CD4-positive, alpha-beta T cell treated with Interleukin-21 for 1 hour (primary cell): ENCODE measurements at places on chromosomes 1 and 21.

DNA sequence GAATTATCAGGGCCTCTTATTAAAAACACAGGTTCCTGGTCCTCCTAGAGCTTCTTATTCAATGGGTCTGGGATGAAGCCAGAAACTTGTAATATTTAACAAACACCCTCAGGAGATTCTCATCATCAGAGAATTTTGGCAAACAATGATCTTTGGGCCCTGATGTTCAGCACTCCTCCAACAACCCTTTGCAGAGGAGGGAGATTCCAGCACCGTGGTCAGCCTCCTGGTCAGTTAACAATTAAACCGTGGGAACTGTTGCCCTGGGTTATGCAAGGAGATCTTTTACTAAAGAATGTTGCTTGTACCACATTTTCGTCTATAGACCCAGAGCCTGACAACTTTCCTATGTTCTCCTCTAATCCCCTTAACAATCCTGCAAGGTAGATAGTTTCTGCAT, 294.4 kb downstream of the PLPP3 start:
- no peak for DNase-seq

DNA sequence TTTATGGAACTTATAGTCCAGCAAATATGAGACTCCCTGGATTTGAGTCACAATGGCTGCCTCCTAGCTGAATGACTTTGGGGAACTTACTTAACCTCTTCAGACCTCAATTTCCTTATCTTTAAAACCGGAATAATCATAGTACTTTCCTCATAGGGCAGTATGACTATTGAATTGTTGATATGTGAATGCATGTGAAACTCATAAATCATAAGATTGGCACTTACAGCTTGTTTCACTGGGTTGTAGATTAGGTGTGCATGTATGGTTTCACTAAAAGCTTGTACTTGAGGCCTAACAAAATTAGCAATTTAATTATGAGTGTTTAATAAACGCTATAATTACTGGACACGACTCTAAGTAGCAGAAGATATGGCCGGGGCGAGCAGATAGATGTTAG, 72.5 kb downstream of the ST6GALNAC5 start:
- no peak for DNase-seq

DNA sequence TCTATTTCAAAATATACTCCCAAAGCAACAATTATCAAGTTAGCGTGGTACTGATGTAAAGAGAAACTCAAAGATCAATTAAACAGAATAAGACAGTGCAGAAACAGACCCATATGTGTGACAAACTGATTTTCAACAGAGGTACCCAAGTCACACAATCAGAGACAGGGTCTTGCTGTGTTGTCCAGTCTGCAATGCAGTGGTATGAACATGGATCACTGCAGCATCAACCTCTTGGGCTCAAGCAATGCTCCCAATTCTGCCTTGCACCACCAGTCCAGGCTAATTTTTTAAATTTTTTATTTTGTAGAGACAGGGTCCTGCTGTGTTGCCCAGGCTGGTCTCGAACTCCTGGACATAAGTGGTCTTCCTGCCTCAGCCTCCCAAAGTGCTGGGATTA, 255.6 kb downstream of the AKT3 start:
- no peak for DNase-seq

- no peak for DNase-seq
Observed at GRCh38 chr21:29212446-29212845, 82.0 kb downstream of the MAP3K7CL start.

DNA sequence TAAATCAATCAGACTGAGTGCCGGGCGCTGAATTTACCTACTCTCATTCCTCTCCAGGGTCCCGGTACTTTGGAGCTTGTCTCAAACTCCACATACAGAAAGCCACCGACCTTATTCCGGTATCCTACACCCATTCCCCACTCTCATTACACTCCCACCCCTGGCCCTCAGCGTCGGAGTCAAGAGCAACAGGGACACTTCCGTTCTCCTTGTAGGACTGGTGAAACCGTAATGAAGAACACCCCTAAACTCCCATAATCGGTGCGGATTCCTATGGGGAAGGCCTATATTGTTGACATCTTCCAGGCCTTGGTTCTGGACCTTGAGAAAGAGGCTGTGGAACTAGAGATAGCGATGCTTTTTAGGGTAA, 798 bp downstream of the ZBED6 start:
- DNase-seq: peak; percentile 41
